ENCODE measurements at places on chromosomes 13 and 19.

- no peak for DNase-seq
Measured at GRCh38 chr19:54918499-54918898, 12.6 kb downstream of the NCR1 start.

GRCh38 chr13:29977476-29978120, 127.2 kb upstream of the UBL3 start:
- no peak for DNase-seq

DNA sequence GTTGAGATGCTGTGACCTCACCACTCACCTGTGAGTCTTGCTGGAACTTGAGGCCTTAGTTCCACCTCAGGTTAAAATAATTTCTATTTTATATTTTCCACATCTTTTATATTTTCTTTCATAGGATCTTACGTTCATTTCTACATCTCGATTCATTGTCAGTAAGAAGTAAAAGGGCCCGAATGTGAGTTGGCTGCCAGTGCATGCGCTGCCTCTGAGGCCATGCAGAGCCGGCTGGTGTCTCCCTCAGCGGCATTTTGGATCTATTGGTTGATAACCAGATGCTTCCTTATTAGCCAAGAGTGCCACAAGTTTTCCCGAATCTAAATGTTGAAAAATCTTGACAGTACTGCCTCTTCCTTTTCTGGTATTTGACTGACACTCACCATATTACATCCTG, 347.3 kb downstream of the TEX29 start:
- DNase-seq, result no peak

GRCh38 chr13:31781064-31781463, 41.7 kb downstream of the RXFP2 start:
- DNase-seq, result no peak
